Head of caudate nucleus (tissue), 42 donors: ENCODE measurements at places on chromosomes 5 and 9.

DNA sequence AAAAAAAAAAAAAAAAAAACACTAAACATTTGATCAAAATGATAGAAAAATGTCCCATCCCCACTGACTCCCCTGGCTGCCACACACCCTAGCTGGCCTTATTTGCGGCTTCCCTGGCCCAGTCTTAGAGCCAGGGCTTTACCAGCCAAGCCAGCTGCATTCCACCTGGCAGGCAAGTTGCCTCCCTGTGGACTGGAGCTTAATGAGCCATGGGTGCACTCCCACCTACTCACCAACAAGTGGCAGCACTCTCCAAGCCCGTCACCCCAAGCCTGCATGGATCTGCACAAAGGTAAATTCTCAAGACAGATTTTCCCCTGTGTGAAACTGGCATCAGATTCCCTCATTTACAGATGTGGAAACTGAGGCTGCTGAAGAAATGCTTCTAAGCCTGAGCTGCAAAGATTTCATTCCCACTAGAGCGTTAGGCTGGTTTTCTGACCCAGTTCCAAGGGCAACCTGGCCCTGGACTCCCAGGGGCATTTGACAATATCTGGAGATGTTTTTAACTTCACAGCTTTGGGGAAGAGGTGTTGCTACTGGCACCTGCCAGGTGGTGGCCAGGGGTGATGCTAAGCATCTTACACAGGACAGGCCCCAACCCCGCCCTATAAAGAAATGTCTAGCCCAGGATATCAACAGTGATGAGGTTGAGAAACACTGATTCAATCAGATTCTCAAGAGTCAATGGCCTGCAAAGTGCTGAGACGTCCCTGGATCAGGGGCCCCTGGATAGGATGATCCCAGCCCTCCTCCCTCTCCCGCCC lies 21.9 kb upstream of the VDAC1 start:
- DNase-seq: no peak

DNA sequence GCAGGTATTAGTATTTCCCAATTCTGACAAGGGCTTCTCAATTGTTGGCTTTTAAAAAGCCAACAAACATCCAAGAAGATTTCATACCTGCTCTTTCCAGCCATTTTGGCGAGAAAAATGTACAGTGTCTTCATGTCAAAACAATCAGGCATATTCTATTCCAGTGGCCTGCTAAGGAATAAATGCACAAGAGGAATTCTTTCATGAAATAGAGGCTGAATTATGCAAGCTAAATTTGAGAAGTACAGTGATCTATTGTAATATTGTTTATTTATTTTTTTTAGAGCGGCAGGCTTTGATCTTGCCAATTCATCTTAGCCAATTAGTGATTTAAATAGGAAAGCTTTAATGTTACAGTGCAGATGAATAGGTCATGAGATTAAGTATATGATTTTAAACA lies 49.3 kb downstream of the NLN start:
- DNase-seq: no peak

GRCh38 chr5:153390569-153390968 lies 99.9 kb upstream of the GRIA1 start:
- DNase-seq: no peak

DNA sequence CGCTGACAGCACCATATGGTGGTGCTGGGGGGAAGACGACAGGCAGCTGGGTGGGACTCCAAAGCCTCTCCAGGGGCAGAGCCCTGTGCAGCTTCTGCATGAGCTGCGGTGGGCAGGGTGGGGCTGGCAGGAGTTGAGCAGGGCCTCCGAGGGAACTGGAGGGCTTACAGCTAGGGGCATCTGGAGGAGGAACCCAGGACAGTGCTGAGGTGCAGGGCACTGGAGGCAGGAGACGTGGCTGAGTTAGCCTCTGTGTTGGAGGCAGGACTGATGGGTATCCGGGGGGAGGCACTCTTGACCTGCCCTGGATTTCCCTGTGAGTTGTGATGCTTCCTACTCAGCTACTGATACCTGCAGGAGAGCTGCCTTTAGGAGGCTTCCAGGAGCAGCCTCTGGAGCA lies 45.0 kb downstream of the TENT4A start:
- no peak for DNase-seq

DNA sequence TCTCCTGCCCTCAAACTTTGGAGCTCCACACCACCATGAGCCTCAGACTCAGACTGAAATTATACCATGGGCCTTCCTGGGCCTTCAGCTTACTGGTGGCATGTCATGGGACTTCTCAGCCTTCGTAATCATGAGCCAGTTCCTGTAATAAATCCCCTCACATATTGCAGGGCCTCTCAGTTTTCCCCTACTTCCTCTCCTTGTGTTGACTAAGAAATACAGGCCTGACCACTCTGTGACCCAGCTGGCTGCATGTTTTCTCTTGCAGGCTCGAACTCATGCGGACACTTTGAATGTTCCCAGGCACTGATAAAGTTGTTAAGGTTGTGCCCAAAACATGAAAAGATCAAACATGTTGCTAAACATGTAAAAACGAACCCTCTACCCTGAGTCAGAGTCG lies 26.2 kb upstream of the SHC3 start:
- no peak for DNase-seq

GRCh38 chr5:107794741-107795140 lies 124.0 kb upstream of the EFNA5 start:
- no peak for DNase-seq

DNA sequence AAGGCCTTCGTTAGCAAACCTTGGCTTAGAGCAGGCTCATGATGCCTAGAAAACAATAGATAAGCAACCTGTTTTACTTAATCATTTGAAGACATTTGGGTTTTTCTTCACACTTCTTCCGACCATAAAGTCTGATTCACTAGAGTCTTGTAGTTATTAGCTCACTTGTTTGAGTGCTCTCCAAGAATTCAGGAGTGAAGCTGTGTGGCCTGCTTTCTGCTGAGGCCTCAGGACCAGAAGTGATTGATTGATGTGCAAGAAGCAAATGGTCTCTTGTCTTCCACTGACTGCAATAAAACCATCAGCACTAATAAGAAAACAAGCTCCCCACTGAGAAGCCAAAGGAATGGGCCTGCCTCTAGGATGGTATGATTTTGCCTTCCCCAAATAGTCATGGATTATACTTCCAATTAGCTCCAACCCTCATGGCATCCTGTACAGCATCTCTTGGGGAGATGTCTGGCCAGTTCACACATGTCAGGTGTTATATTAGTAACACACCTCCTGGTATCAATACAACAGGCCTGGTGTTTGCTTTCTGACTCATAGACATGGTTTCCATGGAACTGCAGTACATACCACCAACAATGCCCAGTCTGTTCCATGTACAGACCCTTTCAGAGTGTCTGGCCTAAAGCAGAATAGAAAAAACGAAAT lies 317.6 kb downstream of the CWC27 start:
- DNase-seq: no peak

DNA sequence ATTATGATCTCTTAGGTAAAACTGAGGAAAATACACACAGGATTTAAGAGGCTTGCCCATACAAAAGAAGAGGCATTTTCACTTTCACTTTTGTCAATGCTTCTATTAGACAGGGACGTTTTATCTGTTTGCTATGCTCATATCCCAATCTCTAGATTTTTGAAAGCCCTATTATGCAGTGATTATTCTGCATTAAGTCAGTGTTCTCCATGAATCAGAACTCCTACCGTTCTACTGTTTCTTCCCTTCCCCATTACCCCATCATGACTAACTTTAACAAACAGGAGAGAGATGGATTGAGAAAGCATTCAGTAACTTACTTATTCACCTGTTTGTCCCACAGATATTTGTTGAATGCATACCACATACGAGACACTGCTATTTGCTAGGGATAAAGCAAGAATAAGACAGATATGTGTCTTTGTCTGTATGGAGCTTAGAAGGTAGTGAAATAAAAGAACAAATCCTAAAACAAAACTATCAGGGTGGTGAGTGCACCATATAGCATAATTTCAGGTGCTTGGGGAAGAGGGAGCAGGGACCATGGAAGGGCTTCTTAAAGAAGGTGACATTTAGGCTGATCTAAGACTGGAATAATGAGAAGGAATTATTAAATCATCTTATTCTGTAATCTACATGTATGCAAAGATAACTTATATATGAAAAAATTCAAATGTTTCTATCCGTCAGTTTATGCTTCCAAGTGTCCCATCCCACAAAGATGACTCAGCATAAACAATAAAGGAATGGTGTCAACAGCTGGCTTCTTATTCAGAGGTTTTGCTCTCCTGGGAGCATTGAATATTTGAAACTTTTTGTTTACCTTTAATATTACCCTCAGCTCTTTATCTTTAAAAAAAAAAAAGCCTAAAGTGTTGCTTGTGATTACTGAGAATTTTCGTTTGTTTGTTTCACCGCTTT lies 328.1 kb downstream of the HINT1 start:
- no peak for DNase-seq

DNA sequence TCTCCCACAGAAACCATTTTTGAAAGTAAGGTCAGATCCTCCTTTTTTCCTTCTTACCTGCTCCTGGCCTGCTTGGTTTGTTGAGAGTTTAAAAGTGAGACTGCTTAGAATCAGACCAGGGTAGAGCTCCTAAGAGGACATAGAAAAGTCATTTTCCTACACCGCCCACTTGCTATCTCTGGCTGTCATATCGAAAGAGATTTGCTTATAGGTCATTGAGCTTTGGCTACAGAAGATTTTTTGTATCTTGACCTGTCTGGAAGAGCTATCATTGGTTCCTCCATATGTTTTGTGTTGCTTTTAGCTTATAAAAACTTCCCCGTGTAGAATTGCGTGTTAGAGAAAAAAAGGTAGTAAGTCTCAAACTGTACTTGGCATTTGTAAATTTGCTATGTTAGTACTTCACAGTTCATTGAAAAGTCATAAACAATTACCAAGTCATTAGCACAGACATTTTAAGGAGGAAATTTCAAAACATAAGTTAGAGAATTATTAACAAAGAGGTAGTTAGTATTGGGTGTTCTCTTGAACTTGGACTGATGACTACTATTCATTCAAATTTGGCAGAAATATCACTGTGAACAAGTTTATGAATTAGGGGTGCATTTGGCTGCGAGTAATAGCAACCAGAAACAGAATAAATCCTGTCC lies 96.6 kb downstream of the MAN2A1 start:
- DNase-seq: no peak

DNA sequence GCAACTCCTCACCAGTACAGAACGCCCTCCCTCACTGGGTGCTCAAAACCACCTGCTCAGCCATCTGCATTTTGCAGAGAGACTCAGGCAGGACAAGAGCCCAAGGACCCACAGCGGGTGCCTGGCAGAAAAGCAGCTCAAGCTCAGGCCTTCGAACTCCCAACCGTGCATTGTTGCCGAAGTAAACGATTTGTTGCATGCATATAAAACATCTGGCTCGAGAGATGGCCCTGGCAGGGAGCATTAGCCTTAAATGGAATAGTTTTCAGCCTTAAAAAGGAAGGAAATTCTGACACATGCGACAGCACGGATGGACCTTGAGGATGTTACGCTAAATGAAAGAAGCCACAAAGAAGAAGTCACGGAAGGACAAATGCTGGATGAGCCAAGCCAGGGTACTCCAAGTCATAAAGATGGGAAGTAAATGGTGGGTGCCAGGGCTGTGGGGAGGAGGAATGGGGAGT lies 160.4 kb upstream of the PHYKPL start:
- no peak for DNase-seq

GRCh38 chr9:75448281-75448680 lies 360.0 kb downstream of the OSTF1 start:
- DNase-seq: no peak

DNA sequence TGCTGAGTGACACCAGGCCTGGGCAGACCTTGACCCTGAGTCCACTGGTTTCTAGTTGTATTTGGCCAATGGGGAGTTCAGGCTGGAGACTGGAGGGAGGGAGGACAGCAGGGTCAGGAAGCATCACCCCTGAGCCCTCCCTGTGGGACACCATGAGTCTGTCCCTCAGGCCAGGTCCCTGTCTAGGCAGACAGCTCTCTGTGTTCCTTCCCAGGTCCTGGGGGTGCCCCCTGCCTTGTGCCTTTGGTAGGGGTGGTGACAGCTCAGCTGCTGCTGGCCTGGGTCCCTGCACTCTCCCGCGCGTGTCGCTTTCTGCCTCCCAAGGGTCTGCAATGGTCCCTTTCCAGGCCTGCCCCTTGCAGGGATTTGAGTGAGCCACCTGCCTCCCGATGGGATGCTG lies 125.5 kb downstream of the OLFM1 start:
- no peak for DNase-seq

DNA sequence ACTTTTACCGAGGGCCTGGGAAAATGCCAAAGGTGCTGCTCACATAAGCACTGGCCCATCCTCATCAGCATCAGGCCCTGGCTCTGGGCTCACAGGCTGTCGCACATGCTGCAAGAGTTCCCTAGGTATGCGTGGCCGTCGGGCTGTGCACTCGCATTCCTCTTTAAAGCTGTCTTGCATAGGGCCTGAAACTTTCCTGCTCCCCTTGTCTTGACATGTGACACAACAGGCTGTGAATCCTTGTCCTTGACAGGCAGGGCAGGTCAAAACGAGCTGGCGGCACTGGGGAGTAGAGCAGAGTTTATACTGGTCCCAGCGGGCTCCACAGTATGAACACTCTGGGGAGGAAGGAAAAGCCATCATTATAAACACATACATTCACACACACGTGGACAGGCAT lies 30.7 kb downstream of the TSTD2 start:
- no peak for DNase-seq

DNA sequence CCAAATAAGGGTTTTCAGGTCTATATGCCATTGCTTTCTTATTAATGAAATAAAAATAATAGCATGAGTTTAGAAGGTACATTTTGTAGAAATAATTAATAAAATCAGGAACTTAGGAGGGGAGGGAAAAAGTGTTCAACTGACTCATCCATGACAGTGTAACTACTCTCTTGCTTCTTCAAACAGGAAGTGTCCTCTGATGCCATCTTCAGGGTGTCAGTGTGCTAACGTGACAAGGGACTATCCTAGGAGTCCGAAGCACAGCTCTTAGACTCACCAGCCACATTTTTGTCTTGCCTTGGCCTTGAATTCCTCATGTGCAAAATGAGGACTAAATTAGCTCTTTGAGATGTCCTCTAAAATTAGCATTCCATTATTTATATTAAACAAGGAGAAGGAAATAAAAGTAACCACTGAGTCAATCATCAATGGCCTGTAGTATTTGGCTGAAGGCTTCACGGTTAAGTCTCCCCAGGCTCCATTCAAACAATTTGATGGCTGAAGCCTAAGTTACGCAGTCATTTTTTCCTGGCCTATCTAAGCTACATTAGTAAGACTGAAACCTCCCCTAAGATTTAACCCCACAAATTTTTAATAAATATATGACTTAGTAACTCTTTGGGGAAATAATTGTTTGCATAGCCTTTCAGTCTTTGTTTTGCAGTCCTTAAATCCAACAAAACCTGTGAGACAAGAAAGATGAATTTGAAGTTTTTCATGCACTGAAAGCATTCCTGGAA lies 151.1 kb downstream of the ARL15 start:
- DNase-seq: no peak

GRCh38 chr5:124627815-124628595 lies 118.4 kb downstream of the ZNF608 start:
- no peak for DNase-seq

- DNase-seq: no peak
Observed at GRCh38 chr5:160042671-160043070, 33.7 kb downstream of the TTC1 start.
